ENCODE measurements at places on chromosomes 1 and 21.

DNA sequence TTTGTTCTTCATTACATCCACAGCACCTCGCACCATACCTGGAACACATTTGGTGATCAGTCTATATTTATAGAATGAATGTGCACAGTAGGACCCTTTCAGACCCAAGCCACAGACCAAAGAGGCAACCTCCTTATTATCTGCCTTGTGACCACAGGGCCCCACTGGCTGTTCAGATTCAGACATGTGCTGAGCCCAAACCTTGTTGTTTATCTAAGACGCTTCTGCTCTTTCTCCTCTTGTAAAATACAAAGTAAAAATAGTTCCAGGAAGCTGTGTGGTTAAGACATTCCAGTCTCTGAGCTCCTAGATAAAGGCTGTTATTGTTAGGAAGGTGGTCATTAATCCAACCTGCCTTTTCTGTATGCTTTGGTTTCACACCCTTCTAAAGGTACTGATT is 3.6 kb upstream of the SCMH1 start:
- DNase-seq = no peak

DNA sequence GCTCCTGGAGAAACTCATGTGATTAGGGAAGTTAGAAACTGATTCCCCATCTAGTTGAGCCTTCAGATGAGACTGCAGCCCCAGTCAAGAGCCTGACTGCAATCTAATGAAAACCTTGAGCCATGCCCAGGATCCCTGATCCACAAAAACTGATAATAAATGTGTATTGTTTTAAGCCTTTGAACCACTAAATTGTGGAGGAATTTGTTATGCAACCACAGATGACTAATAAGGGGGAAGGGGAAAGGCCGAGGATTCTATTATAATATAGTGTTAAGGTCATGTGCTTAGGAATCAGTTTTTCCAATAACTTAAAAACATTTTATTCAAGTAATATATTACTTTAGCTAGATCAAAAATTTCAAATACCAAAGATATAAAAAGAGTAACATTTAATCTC is 52.8 kb upstream of the USP25 start:
- no peak for DNase-seq

DNA sequence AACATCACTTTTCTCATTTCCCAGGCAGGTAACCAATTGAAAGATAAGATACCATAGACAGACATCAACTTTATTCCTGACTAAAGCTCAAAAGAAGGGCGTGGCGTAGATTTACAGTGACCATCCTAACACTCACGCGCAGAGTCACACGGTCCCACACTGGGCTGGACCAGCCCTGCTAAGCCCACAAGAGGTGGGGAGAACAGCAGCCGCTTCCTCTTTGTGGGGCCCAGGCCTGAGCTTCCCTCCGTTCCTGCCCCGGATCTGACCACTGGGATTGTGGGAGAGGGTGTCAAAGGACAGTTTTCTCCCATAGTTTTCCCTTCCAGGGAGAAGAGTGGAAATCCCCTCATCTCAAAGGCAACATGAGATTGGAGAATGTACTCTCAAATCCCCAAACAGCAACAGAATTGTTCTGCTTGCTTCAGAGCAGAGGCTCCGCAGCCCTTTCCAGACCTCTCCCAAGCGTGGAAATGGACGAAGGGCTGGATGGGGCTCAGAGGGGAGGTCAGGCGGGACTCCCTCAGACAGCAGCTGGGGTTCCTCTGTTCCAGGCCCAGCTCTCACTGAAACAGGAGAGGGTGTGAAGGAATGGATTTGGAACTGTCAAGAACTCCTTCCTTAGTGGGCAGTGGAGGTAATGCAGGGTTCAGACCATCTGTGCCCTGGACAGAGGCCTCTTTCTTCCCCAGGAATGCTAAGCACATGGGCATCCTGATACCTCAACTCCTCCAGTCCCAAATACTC is 33.7 kb downstream of the L1TD1 start:
- no peak for DNase-seq

GRCh38 chr1:24318615-24319311 is 394 bp upstream of the GRHL3 start:
- DNase-seq = no peak

DNA sequence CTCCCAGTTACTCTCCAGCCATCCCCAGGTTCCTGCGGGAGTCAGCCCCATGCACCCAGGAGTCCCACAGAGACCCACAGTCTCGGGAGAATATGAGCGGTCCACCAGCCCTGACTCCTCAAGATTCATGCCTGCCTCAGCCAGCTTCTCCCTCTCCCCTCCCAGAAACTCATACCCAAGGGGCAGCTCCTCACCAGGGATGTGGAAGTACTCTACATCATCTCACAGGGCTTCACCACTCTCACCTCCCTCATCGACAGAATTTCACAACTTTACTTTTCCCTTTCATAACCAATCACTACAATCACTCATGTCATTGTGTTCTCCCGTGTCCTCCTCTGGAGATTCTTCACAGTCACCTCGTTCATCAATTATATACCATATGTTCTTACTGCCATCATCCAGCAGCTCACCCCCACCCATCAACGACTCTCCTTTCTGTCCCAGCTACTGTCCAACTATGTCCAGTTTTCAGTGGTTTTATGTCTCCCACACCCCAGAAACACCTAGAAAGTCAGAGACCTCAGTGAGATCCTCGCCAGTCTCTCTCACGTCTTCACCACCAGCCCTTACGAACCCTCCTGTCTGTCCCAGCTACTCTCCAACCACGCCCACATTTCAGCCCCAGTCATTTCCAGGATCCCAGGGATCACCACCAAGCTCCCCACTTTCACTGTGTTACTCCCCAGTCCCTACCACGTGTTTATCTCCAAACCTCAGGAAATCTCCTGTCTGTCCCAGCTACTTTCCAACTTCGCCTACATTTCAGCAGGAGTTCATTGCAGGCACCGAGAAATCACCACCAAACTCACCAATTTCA is 1530.1 kb upstream of the TPTE start:
- no peak for DNase-seq

DNA sequence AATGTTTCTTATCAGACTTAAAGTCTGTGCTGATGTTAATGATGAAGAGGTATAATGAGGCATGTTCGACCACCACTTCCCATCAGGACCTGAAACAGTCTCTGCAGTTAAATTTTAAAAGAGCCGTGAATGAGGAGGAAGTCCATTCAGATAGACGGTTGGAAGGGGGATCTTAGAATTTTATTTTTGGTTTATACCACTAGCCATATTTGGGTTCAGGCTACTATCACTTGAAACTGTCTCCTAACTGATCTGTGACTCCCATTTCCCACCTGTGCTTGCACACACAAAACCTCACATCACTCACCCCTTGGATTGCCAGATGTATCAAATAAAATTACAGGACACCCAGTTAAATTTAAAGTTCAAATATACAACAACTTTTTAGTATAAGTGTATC is 9.9 kb upstream of the ANKRD13C start:
- DNase-seq = no peak

DNA sequence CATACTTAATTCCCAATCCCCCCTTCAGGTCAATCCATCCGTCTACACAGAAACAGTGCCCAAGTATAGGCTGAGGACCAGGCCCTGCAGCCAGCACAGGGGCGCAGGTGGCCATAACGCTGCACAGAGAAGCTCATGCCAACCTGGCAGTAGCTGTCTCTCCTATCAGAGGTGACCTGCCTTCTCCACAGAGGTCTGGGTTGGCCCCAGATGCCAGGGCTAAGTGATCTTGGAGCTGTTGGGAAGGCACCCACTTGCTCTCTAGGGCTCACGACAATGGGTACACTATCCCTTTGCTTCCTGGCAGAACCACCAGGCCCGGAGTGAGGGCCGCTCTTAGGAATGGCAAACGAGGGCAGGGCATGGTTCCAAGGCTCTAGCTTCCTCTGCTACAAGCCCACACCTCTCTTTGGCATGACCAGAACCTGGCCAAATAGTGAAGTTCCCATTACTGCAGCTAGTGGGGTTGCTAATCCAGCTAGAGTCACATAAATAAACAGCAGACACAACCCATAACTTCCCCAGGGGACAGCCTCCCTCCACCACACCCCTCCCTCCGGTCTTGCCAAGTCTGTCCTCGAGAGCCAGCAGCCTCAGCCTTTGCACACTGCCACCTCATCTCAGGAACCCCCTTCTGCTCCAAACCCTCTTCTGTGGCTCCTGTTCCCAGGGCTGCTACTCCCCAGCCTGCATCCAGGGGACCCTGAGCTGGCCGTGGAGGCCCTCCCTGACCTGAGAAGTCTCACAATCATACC is 113.0 kb downstream of the GLIS1 start:
- DNase-seq = no peak

GRCh38 chr1:24896596-24897262 is 33.3 kb downstream of the RUNX3 start:
- no peak for DNase-seq

DNA sequence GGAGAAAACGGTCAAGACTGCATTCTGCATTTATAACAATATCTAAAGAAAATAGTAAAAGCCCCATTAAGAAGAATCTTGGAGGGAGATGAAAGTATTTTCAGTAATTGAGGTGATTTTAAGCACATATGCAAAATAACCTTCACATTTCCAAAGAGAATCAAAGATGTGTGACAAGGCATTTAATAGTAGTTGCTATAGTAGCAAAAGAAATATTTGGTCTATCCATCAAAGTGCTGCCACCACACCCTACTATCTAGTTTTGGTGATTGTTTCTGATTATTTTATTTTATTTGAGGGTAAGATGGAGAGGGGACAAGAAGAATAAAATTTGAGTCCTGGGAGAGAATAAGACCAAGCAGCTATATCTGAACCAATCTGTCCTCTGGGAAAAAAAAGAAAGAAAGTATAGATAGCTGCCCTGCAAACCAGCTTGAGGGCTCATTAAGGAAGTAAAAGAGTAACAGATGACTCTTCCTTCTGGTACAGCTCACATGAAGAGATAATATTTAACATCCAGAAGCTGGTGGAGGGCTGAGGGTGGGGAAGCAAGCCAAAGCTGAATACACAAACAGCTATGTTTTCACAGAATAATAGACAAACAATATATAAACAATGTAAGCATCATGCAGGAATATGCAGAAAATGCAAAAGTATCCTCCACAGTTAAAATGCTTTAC is 47.2 kb upstream of the RASAL2 start:
- no peak for DNase-seq

GRCh38 chr1:108972951-108973350 is 9.7 kb upstream of the CLCC1 start:
- no peak for DNase-seq

- peak; percentile 58 for DNase-seq
These were observed 148.7 kb downstream of the ZZZ3 start for GRCh38 chr1:77533660-77534305.

DNA sequence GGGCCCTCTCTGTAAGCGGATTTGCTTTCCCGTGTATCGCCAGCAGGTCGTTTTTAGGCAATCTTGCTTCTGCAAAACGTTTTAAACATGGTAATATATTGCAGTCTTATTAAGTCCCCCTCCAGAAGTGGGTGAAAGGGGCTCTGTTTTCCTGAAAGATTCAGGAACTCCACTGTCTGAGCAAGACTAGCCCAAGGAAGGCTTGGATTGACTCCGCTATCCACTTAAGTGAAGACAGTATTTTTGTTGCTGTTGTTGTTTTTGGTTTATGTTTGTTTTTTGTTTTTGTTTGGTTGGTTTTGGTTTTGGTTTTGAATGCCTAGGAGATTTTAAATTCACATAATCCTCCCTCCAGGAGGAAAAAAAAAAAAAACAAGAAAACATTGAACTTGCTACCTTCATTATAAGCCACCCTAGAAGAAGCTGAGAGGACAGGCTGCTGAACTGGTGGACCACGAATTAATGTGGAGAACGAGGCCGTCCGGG is 29.1 kb upstream of the NFIA start:
- DNase-seq = no peak

DNA sequence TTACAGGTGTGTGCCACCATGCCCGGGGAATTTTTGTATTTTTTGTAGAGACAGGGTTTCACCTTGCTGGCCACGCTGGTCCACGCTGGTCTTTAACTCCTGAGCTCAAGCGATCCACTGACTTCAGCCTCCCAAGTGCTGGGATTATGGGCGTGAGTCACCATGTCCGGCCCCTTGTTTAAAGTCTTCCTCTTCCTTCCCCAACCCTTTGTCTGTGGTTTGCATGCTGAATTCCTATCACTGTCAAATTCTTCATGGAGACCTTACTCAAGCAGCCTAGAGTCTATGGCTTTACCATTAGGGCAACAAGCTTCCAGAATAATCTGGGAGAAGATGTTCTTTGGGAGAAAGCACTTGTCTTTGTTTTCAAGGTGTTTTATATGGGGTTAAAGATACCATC is 34.7 kb downstream of the B3GALT5 start:
- DNase-seq = no peak

DNA sequence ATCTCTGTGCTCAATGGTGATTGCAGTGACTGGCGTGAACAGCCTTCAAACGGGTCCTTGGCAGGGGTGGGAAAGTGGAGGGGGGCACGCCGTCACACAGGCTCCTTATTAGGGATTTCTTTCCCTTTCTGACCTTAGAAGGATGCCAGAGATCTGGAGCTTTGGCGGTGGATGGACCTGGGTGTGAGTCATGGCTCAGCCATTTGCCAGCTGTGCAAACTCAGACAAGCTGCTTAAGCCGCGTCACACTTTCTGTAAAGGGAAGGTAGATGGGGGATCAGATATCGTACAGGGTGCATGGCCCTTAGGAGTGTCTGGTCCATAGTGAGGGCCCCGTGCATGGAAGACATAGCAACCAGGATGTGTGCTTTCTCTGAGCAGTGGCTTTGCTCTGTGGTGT is 48.3 kb upstream of the C1orf174 start:
- DNase-seq = no peak

GRCh38 chr1:198906739-198907422 is 268.0 kb downstream of the PTPRC start:
- DNase-seq = no peak

DNA sequence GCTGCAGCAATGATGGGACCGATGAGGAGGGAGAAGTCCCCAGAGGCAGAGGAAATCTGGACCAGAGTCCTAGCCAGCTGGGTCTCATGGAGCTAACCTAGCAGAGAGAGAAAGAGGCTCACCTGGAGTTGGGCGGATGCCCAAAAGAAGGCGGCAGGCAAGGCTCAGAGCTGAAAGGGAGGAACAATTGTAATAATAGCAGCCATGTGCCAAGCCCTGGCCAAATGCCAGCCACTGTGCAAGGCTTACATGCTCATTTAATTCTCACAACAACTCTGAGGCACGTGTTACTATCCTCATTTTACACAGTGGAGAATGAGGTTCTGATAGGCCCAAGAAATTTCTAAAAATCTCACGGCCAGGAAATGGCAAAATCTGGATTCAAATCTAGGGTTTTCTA is 50.0 kb upstream of the ZNF648 start:
- peak; percentile 92 for DNase-seq

DNA sequence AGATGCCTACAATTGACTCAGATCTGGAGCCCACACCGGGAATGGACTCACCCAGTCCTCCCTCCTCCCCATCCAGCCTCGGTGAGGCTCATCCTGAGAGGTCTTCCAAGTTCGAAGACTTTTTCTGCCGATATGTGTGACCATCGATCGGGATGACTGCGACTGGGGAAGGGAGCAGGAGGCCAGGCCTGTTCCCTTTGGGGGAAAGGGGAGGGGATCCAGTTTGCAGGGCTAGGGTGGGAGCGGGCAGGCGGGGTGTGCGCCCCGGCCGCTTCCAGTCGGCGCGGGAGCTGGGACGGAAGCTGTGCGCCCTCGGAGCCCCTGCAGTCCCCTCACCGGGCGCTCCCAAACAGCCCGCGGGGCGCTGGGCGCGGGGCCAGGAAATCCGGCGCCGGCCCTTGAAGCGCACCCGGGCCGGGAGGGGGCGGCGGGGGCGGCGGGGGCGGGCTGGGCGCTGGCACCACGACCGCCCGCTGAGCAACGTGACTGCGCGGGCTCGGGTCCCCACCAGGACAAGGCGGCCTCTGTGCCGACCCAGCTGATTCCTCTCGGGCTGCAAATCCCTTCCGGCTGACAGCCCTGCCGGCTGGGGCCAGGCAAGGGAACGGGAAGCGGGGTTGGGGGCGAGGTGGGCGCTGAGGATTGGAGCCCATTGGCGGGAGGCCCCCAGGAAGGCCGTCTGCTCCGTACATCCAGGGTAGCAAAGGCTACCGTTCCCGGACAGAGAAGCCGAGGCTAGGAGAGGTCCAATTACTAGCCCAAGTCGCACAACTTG is 103.9 kb downstream of the EBNA1BP2 start:
- DNase-seq = peak; percentile 3
